ENCODE measurements at places on chromosomes 6 and 20. TPM values are rescaled to one million over a fixed set of nuclear protein-coding genes. Genes with fewer than 3 reads are reported as not detected.

DNA sequence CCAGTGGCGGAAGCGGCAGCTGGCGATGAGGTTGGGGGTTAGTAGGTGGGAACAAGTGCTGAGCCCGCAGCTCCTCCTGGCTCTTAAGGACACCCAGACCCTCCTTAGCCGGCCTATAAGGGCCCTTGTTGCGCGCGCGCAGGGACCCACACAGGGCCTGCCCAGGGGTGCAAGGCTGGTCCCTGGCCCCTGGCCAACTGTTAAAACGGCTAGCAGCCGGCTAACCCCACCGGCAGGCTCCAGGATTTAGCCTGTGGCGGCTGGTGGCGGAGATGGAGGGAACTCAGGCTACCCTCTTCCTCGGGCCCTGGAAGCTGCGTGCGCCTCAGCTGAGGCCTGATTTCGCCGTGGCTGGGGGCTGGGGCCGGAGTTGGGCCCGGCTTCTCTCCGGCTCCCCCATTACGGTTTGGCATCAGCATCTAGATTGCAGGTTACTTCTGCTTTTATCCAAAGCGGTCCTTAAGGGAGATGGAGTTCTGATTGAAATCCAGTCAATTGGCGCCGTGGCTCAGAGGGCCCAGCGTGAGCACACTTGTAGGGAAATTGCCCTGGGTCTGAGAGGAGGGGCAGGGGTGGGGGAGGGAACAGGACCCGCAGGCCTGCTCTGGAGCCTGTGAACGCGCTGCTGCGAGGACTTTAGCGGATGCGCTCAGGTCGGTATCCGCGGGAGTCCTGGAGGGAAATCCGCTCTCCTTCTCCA is 36.9 kb upstream of the CCDC167 start:
- DNase-seq = no peak

- DNase-seq = no peak
Observed at GRCh38 chr20:35876033-35876320, 78.3 kb downstream of the SCAND1 start.

The WFDC13 gene
- total RNA-seq = not detected

The RWDD1 gene
- total RNA-seq = 36.5 TPM

All from OCI-LY7 (cell line).